ENCODE measurements at places on chromosomes 6 and 20.

- no peak for DNase-seq
Measured at GRCh38 chr20:47675190-47676142, 109.8 kb downstream of the SULF2 start.

GRCh38 chr20:20505554-20505953 lies 137.7 kb downstream of the INSM1 start:
- peak; percentile 8 for DNase-seq

DNA sequence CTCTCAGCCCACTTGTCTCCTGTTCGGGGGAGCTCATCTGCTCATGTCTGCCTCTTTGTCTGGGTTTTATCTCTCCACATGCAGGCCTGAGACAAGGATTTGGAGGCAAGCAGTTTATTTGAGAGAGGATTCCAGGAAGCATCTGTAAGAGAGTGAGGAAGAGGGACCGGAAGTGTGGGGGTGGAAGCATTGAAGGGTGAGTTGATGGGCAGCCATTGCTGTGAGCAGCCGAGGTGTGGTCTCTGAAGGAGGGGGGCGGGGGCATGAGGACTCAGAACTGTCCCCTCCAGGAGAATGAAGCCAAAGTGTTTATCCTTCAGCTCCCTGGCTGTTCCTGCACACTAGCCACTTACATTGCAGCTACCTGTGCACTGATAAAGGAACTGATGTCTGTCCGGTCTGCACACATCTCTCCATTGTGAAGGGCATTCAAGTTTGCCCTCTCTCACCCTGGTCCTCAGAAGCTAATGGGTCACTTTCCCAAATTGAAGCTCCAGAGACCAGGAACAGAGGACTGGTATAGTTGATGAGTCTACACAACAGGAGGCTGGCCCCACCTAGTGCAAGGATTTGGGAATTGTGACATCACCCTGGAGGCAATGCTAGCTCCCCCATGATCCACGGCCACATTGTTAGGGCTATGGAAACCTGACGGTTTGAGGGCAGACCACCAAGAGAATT lies 100.5 kb upstream of the FOXA2 start:
- DNase-seq: no peak

DNA sequence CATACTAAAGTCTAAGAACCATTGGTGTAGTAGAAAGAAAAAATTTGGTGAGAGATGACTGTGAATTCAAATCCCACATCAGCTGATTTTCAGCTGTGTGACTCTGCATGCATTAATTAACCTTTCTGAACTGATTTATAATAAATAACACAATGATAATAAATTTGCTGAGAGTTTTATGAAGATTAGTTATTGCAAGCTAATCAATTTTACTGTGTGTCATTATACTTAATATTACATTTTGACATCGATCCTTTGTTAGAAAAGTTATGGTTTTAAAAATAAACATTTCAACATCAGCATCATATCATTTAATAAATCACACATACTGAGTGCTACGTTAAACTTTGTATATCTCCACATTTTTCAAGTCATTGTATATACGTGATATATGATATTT lies 599.7 kb upstream of the MMS22L start:
- no peak for DNase-seq

GRCh38 chr6:35258858-35259193 lies 709 bp upstream of the ZNF76 start:
- peak; percentile 32 for DNase-seq

- DNase-seq: peak; percentile 89
Measured at GRCh38 chr20:53949319-53949839, 121.0 kb downstream of the BCAS1 start.

DNA sequence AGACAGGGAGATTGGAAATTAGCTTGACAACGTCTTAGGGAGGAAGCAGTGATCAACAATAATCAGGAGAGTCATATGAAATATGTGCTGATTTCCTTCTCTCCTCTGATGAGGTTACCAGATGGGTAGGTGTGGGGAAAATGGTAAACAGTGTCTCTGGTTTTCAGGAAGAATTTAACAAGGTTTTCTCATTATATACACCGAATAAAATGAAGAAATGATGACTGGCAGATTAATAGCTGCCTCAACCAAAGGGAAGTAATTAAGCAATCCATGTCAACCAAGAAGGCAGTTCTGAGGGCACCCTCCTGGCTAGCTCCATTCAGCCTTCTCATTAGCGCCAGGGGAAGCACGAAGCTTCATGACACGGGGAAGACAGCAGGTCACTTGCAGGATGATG lies 12.7 kb upstream of the RAMACL start:
- peak; percentile 52 for DNase-seq
